ENCODE measurements at places on chromosomes 1 and 21.
A peak's percentile ranks its signal among the peaks of the same experiment; 100 is the strongest.

- no peak for DNase-seq
Measured at GRCh38 chr1:3024019-3024418, 2.8 kb downstream of the ACTRT2 start.

- no peak for DNase-seq
Measured at GRCh38 chr1:44013949-44014348, 17.3 kb downstream of the SLC6A9 start.

DNA sequence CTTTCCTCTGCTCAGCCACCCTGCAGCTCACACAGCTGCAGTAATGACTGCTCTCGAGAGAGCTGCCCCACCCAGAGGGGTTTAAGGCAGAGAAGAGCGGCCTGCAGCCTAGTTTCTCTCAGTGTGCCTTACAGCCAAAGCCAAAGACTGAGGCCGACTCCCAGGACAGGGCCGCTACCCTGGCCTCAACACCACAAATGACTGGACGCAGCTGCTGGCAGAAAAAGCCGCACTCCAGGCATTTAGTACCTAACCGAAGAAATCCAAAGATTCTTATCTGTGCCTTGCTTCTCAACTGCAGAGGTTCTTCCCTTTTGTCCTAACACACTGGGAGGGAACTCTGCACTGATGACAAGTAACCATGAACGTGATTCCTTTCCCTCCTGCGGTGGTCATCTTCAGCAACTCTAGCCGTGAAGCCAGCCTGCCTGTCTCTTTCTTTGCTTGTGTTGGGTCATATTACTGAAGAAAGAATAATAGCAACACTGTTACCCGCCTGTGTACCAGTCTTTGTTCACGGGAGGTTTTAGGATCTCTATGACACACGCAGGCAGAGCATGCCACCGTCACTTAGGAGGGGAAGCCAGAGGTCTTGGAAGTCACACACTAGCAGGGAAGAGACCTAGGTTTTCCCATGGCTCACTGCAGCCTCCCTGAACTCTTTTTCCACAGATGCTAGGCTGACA is 202.7 kb downstream of the RHOU start:
- DNase-seq = no peak

DNA sequence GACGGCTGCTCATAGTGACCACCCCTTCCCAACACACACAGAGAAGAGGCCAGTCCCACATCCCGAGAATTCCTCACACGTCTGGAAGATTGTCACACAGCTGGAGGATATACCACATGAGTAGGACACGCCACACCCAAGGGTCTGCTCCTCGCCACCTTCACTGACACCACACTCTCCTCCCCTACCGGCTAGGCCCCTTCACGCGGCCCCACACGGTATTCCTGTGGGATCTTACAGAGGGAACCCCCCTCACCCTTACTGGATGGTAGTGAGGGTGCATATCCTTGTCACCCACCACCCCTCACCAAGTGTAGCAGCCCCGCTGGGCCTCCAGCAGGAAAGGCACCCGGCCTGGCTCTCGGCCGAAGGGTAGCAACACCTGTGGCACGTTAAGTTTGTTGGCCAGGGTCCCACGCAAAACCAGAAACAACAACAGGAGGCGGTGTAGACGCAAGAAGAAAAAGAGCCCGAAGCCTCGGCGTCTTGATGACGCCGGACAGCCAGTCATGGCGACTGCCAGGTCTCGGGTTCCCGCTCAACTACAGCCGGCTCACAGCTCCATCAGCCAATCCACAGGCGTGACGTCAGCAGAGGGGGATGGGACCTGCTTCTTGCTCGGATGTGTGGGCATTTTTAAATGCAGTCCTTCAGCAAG is at the start of gene NUP210L:
Gene NUP210L, minus strand, starts transcription at position 540 of the 658 bp plus-strand sequence.
- DNase-seq = no peak

DNA sequence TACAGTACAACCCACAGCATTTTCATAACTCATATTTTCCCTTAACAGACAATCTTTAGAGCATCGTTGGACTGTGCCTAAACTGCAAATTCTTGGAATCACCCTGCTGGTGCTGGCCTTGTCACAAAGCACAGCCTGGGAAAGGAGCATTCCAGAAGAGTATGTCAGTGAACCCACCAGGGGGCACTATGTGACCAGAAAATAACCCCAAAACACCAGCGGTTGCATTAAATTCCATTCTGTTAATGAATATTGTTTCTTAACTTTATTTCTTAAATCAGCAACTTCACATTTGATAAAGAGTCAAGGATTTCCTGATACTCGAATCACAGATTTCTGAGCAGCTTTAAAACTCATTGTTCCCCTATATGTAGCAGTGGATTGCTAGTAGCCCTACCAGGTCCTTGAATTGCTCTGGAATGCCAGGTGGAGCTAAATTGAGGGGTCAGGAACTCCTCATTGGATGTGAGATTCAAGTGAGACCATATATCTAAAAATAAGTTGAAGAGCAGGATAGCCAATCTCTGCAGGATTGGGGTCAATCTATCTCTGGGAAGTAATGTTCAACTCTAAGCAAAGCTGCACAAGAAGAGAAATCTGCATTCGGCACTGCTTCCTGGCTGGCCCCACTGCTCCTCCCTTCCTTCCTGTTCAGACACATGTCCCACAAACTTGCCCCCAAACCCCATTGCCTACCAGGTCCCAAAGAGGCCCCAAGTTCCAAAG is 12.7 kb upstream of the RAB4A start:
- DNase-seq = peak; percentile 31

- DNase-seq = no peak
Measured at GRCh38 chr1:19769211-19769932, 30.3 kb downstream of the TMCO4 start.

- no peak for DNase-seq
Measured at GRCh38 chr1:173779936-173780335, 44.5 kb upstream of the DARS2 start.

- peak; percentile 18 for DNase-seq
Measured at GRCh38 chr1:6497215-6497866, 5.9 kb upstream of the PLEKHG5 start.

DNA sequence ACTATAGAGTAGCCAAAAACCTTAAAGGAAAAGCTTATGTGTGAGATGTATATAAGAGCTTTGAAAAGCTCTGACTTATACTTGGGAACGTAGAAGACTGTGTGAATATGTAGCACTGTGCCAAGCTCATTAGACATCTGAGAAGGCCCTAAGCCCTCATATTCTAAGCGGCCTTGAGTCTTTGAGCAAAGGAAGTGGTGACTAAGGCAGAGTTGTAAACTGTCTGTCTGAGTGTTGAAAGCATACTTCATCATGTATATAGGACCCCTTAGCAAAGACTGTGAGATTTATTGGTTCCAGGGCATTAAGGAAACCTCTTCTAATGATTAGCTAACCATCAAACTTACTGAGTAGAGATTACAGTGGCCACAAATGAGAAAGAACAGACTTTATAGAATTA is 153.3 kb upstream of the LYPLAL1 start:
- no peak for DNase-seq

GRCh38 chr1:4584449-4584848 is 70.0 kb upstream of the AJAP1 start:
- DNase-seq = no peak

GRCh38 chr1:166950156-166950555 is 25.2 kb downstream of the ILDR2 start:
- DNase-seq = no peak

GRCh38 chr21:16538936-16539440 is 809.2 kb downstream of the USP25 start:
- DNase-seq = no peak

GRCh38 chr1:30286988-30287839 is 436.2 kb downstream of the MATN1 start:
- no peak for DNase-seq

- no peak for DNase-seq
Measured at GRCh38 chr1:109306832-109307273, at the start of gene MYBPHL. TSS of gene MYBPHL (minus strand) at chr1:109307011. CDS start at chr1:109306991, 20 bp downstream.

DNA sequence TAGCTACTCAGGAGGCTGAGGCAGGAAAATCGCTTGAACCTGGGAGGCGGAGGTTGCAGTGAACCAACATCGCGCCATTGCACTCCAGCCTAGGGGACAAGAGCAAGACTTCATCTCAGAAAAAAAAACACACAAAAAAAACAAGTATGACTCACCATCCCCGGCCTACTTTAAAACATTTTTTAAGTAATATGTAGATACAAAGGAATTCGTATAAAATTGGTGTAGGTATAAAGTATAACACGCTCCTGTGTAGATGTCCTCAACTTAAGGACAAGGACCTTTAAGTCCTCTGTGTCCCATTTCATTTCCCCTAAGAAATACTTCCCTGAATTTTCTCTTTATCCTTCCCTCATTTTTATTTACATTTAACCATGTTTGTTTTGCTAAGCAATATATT is 73.4 kb upstream of the PKN2 start:
- no peak for DNase-seq

DNA sequence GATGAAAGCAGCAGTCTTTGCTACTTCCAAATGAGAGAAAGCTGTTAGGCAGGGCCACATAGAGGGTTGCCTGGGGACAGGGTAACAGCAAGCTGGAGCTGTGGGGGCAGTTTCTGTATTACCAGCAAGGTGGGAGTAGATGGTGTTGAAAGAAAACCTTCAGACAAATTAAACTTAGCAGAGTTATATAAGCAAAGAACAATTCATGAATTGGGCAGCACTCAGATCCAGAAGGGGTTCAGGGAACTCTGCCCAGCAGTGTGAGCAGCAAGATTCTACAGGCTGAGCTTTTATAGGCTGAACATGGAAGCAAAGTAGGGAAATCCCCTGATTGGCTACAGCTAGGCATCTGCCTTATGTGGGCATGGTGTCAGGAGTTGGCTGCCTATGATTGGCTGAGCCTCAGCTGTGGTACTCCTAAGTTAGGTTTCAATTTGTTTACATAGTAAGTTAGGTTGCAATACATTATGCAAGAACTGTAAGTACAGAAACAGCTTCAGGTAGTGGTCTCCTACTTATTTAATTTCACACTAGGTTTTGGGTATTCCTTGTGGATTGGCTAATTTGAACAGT is 64.1 kb upstream of the TMPRSS2 start:
- DNase-seq = no peak

GRCh38 chr1:224542783-224543440 is 73.2 kb upstream of the CNIH3 start:
- no peak for DNase-seq

DNA sequence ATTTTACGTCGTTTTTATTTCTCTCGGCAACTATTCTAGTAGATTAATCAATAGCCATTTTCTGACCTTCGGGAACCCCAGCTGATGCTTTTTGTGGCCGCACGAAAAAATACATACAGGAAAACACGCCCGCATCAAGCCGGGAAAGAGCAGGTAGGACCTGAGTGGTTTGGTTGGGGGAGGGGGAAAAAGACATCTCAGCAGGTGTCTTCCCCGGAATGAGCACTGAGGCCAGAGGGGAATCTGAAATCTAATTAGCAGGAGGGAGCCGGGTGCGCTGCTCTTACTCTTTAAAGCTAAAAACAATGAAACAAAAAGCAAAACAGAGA is 618 bp upstream of the FOXD3 start:
- DNase-seq = no peak

DNA sequence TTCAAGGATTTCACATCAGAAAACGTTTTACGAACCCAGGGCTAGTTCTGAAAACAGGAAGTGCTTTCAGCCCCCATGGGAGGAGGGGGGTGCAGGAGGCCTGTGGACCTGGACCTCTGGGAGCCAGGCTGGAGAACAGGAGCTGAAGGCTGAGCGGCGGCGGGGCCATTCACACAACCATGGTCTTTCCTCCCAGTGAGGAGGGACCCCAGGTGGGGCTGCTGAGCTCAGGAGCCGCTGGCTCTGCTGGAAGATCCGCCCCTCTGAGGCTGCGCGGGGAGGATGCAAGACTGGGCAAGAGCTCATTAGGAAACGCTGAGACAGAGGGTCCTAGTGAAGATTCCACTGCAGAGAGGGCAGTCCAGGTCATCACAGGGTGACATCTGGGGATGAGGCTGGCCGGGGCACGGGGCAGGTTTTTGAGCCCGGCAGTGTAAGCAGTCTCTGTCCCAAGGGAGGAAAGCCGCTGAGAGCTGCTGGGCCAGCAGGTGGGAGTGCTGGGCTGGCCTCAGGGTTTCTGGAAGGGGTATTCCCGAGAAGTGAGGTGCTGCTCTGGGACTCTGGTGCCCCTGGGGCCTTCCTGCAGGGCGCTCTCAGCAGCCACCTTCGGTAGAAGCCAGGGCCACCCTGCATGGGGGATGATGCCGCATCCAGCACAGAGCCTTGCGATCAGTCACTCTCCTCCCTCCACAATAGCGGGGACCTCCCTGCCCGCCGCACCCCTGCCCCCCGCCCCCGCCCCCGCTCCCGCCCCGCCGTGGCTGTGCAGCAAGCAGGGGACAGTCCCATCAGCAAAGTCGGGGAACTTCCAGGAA is 7.5 kb downstream of the MX2 start:
- no peak for DNase-seq

GRCh38 chr1:4517186-4517954 is 137.0 kb upstream of the AJAP1 start:
- no peak for DNase-seq

- no peak for DNase-seq
Measured at GRCh38 chr1:238790882-238791281, 595.5 kb upstream of the CHRM3 start.

DNA sequence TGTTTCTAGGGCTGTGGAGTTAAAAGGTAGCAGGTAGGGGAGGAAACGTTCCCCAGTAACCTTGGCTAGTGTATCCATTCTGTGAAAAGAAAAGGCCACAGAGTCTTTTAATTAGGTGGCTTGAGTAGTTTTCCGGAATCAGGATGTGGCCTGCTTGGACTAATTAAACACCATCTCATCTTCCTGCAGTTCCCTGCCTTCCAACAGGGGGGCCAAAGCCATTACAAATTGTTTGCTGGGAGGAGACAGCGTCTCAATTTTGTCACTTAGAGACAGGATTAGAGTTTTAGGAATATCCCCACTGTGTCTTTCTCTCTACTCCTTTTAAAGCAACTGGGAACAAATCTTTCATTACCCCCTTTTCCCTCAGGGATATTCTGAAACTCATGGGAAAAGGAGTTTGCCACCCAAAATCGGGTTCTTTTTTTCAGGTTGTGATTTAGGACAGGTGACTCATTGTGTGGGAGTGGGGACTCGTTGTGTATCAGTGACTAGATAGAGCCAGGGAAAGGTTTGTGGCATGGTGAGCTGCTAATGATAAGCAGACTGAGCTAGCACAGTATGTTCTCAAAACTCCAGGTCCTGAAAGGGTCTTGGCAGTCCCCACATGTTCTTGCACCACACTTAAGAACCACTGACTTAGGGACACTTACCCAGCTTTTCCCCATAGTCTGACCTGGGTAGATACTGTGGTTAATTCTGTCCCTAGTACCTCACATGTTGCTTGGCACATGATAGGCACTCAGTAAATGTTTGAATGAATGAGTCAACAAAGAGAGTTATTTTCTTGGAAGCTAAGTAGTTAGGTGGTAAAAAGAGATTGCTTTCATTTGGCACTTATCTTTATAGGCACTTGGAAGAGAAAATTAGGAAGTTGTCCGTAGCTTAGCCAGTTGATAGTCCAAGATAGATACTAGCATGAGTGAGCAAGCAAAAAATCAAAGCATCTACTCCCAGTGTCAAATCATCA is 22.5 kb downstream of the INTS3 start:
- DNase-seq = no peak

GRCh38 chr1:167425482-167425881 is 92.8 kb downstream of the CD247 start:
- no peak for DNase-seq

GRCh38 chr1:201732351-201732750 is 96.6 kb upstream of the IPO9 start:
- DNase-seq = no peak
